ENCODE measurements at places on chromosomes 3 and 15.

GRCh38 chr15:69061414-69061842, 46.9 kb downstream of the NOX5 start:
- no peak for DNase-seq

GRCh38 chr15:58460116-58460790, 28.5 kb downstream of the LIPC start:
- no peak for DNase-seq

DNA sequence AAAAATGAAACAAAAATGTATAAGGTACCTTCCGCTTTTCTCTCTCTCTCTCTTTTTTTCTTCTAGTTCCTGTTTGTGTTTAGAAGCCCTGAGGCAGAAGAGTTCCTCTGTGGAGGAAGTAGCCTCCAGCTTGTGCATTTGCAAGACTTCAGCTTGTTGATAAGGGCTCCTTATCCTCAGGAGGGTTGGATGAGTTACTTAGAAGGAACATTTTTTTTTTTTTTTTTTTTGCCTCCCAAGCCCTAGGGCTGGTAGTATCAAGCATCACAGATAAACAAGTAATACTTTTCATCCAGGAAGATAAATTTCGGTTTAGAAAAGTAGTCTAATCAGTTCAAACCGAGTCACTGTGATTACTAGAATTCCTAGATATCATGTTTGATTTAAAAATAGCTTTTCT, 91.0 kb upstream of the CBLB start:
- DNase-seq, result no peak

DNA sequence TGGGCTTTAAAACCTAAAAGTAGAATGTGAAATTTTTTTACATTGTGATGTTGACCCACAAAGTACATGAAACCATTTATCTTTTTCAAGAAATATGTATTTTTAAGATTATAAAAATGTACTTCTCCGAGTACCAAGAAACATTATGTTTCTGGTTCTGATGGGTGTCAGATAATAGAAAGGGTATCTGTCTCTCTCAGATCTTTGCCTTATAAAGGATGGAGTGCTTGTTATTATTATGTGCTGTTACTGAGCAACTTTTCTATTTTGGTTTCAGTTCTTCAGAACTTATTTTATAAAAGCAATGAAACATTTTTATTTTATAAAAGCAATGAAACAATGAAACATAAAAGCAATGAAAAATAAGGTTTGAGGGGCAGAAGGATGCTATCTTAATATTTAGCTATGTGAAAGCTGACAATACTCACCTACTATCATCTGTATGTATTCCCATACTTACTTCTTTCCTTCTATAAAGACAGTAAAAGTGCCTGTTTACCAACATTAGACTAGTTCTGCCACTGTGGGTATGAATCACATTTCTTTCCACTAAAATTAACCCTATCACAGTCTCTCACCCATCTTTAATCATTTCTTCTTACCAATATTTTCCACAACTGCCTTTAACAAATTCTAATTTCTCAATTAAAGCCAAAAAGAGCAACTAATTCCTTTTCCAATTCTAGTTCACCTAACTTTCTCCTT, 540.7 kb upstream of the KCNMB2 start:
- DNase-seq, result no peak

DNA sequence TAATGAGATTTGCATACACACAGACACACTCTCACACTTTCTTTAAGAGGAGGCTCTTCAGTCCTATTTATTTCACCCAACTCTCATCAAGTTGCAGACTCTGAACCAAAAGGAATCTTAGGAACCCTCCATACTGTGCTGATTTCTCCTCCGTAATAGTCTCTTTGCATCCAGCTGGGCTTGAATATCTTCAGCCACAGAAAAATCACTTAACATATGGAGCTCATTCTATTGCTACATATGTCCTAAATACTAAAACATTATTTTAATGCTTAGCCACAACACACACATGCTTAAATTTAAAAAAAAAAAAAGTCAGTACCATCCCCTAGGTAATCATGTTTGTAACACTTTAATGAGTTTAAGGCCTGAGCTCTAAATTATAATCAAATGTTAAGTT, 287.5 kb upstream of the CNTN6 start:
- DNase-seq, result no peak

- DNase-seq, result peak; percentile 69
Measured at GRCh38 chr15:85582131-85583079, 202.0 kb downstream of the AKAP13 start.

DNA sequence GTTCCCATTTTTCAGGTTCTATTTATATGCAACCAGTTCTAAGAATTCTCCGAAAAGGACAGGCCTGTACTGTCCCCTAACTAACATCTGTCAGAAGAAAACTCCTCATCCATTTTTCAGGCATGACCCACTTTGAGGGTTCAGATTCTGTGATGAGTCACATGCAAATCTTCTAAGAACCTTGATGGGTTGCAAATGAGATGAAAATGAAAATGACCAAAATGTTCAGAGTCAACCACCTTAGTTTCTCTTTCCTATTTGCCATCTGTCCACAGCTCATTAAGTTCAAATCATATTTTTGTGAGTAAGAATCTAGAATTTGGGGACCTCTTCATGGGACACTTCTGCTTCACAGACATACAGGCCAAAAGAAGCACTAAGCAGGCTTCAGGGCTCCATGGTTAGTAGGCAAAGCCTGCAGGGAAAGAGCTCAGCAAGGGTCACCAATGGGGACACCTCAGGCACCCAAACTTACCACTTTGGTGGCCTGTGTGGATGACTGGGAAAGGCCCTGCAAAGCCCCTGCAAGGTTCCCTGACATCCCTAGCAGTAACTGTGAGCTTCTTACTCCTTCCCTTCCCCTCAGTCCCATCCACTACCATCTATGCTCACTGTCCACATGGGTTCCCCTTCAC, 122.0 kb downstream of the WDR76 start:
- no peak for DNase-seq

DNA sequence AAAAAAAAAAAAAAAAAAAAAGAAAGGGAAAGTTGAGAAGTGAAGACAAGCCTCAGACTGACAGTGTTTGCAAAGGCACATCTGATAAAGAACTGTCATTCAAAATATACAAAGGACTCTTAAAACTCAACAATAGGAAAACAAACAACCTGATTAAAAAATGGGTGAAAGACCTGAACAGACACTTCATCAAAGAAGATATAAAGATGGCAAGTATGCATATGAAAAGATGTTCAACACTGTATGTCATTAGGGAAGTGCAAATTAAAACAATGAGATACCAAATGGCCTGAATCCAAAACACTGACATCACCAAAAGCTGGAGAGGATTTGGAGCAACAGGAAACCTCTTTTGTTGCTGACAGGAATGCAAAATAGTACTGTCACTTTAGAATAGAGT, 48.6 kb downstream of the MCCC1 start:
- DNase-seq, result no peak

GRCh38 chr3:45712434-45713110, 23.4 kb downstream of the SACM1L start:
- no peak for DNase-seq

- no peak for DNase-seq
Measured at GRCh38 chr3:55790596-55791350, 303.7 kb upstream of the WNT5A start.

DNA sequence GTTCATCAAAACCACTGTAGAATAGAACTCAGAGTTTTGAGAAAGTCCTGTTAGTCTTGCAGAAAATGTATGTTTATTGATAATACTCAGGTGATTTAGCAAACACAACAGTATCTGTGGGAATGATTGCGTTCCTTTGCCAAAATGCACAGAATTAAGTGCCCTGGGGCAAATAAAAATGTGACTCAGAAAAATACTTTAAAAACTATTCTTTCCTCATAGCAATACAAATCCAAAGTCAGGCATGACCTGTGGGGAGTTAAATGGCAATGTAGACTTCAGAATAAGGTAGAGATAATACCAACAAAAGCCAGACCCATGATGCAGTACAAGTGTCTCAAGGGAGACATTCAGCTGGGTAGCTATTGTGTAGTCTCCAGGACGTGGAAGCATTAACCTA, 72.3 kb upstream of the SNTN start:
- DNase-seq, result no peak

Data from natural killer cell treated with Interleukin-12 subunit alpha and Interleukin-12 subunit beta and Interleukin-15 and Interleukin-18, amount 100 ng/mL, for 72 hours (primary cell).